ENCODE measurements at places on chromosomes 1 and 21.

- no peak for DNase-seq
These were observed 32.5 kb upstream of the FHAD1 start for GRCh38 chr1:15214527-15214926.

- DNase-seq, result peak; percentile 45
These were observed 74.3 kb upstream of the ATP1A1 start for GRCh38 chr1:116298746-116299145.

- DNase-seq, result no peak
These were observed 44.5 kb upstream of the GPR37L1 start for GRCh38 chr1:202078241-202078640.

GRCh38 chr1:22753481-22753971 lies 42.9 kb downstream of the EPHB2 start:
- DNase-seq, result no peak

- no peak for DNase-seq
These were observed 19.5 kb downstream of the IFFO2 start for GRCh38 chr1:18936814-18937481.

- DNase-seq, result no peak
These were observed 39.7 kb downstream of the DNTTIP2 start for GRCh38 chr1:93839307-93839706.

DNA sequence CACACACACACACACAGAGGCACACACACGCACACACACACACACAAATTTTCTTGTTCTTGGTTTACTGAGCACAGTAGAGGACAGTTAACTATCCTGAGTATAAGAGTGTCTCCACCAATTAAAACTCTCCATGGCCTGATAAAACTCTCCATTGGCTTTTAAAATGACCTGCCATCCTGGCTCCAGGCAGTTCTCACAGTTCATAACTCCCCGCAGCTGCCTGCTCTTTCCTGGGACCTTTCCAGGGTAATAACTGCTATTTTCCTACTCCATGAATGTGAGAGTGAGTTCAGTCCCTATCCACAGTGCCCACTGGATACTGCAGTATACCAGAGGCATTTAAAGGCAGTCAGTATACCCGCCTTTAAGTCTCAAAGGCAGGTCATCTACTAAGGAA lies 351.5 kb downstream of the PLPP3 start:
- DNase-seq, result no peak

DNA sequence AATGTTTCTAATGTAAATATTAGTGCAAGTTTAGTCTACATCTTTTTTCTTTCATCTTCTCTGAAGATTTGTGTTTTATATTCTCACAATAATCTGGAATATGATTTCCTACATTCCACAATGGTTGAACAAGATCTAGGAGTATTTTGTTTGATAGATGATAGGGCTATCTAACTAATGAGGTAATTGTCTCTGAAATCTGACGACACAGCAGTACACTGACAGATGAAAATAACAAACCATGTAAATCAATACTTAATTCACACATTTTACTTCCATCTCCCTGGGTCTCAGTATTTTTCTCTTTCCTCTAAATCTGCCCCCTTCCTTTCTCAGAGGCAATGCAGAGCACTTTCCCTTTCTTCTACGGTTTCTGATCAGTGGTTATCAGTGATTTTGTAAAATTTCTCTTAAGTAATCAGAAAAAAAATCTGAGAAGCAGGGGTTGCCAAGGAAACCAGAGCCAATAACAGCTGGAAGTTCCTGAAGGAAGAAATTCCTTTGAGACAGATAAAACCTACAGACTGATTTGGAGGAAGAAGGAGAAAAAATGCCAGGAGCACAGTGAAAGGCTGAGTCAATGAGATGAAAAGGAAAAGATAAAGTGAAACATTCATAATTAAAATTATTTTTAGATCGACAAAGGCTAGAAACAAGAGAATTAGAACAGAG lies 7.3 kb upstream of the ANKRD13C start:
- DNase-seq, result no peak
